Upper lobe of right lung (tissue), 1 donor: ENCODE measurements at places on chromosomes 12 and 14. TPM values are rescaled to one million over a fixed set of nuclear protein-coding genes. Genes with fewer than 3 reads are reported as not detected.

The NOVA1 gene
- 1.6 TPM for total RNA-seq

The POTEG gene
- total RNA-seq = not detected

DNA sequence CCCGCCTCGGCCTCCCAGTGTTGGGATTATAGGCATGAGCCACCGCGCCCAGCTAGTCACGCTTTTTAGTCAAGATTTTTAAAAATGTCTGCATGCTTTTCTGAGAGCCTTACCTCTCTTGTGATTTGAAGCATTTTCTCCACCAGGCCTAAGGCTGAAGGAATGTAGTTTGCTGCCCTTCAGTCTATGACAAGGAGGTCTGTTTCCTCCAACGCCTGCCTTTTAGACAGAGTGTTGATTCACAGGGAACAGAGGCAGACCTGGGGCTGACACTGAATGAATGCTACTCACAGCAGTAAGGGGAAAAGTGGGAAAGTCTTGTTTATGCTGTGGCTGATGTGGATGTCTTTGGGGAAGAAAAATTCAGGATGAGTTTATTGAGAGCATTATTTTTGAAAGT lies 27.2 kb upstream of the MDM2 start:
- H3K36me3 ChIP-seq = no peaks in the 10 kb centered on the region
- H3K4me1 ChIP-seq = peaks cover 1% of the 10 kb centered on the region
- no peaks in the 10 kb centered on the region for H3K27me3 ChIP-seq
- no peak for DNase-seq
- no peak overlapping the region for H3K4me3 ChIP-seq

GRCh38 chr12:59858508-59859170 lies 262.8 kb downstream of the SLC16A7 start:
- H3K27me3 ChIP-seq = no peaks in the 10 kb centered on the region
- H3K4me1 ChIP-seq = no peaks in the 10 kb centered on the region
- no peak overlapping the region for H3K4me3 ChIP-seq

GRCh38 chr12:78929075-78929418 lies 64.5 kb downstream of the SYT1 start:
- no peaks in the 10 kb centered on the region for H3K4me1 ChIP-seq
- no peak for DNase-seq
- no peaks in the 10 kb centered on the region for H3K36me3 ChIP-seq

DNA sequence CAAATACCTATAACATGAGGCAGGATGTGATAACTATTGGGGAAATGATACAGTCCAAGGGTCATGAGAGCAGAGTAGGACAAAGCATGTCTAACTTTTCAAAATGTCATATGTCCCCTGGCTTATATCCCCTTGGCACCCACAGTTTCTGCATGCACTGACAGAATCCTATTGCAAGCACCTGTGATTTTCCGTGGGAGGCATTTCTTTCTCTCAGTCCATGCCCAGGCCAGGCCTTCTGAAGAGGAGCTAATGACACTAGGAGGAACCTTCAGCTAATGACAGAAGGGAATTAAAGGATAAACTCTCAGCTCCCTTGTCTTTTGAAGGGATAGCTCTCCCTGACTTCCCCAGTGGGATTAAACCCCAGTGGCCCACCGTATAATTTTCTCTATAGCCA lies 249.2 kb downstream of the TTC6 start:
- no peaks in the 10 kb centered on the region for H3K4me1 ChIP-seq
- no peak overlapping the region for H3K4me3 ChIP-seq

GRCh38 chr14:56156096-56156495 lies 37.9 kb downstream of the PELI2 start:
- no peak overlapping the region for H3K4me3 ChIP-seq
- no peak for DNase-seq
- no peaks in the 10 kb centered on the region for H3K36me3 ChIP-seq
- H3K4me1 ChIP-seq = no peaks in the 10 kb centered on the region

- no peak overlapping the region for H3K27ac ChIP-seq
- no peak overlapping the region for H3K4me3 ChIP-seq
- no peaks in the 10 kb centered on the region for H3K36me3 ChIP-seq
Measured at GRCh38 chr14:74464785-74465184, 28.3 kb downstream of the NPC2 start.

DNA sequence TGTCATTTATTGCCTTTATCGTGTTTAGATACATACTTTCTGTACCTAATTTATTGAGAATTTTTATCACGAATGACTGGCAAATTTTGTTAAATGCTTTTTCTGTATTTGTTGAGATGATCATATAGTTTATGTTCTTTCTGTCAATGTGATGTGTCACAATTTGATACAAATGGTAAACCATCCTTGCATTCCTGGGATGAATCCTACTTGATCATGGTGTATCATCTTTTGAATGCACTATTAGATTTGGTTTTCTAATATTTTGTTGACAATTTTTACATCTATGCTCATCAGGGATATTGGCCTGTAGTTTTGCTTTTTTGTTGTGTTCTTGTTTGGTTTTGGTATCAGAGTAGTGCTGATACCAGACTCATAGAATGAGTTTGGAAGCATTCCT lies 185.1 kb downstream of the NUBPL start:
- no peaks in the 10 kb centered on the region for H3K27me3 ChIP-seq
- no peaks in the 10 kb centered on the region for H3K36me3 ChIP-seq
- no peak overlapping the region for H3K4me3 ChIP-seq
- H3K4me1 ChIP-seq = no peaks in the 10 kb centered on the region
- DNase-seq = no peak
- no peak overlapping the region for H3K27ac ChIP-seq

DNA sequence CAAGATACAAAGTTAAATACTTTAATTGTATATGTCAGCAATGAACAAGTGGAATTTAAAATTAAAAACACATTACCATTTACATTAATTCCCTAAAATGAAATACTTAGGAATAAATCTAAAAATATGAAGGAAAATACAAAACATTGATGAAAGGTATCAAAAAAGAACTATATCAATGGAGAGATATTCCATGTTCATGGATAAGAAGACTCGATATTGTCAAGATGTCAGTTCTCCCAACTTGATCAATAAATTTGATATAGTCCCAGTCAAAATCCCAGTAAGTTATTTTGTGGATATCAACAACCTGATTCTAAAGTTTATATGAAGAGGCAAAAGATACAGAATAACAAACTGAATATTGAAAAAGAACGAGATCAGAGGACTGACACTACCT lies 33.5 kb downstream of the GPR68 start:
- no peaks in the 10 kb centered on the region for H3K27me3 ChIP-seq
- no peak overlapping the region for H3K27ac ChIP-seq
- H3K36me3 ChIP-seq = peaks cover 68% of the 10 kb centered on the region
- H3K4me3 ChIP-seq = no peak overlapping the region

DNA sequence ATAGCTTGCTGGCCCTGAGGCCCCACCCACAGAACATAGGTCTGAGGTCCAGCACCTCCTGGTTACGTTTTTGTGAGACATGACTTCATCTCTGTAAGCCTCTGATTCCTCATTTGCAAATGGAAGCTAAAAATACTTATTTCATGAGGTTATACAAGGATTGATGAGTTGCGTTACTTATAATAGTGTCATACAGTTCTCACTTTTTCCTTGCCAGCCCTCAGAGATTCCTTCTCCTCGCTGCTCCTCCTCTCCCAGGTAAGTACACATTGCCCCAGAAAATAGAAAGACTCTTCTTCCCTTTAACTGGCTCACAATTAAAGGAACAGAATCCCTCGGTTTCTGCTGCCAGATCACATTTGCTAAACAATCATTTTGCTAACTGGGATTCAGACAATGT lies 739.2 kb downstream of the VRK1 start:
- no peaks in the 10 kb centered on the region for H3K4me1 ChIP-seq
- H3K36me3 ChIP-seq = no peaks in the 10 kb centered on the region
- H3K27ac ChIP-seq = no peak overlapping the region
- H3K27me3 ChIP-seq = no peaks in the 10 kb centered on the region

- no peaks in the 10 kb centered on the region for H3K36me3 ChIP-seq
- no peak for DNase-seq
Measured at GRCh38 chr14:75341620-75342019, 63.0 kb downstream of the FOS start.

- no peak for DNase-seq
- H3K36me3 ChIP-seq = no peaks in the 10 kb centered on the region
- H3K4me3 ChIP-seq = no peak overlapping the region
- H3K4me1 ChIP-seq = no peaks in the 10 kb centered on the region
Measured at GRCh38 chr12:70002912-70003255, 177.9 kb downstream of the MYRFL start.
